A549 treated with ZK216348 at 1 μM for 4 hours (cell line): ENCODE measurements at places on chromosomes 4 and X. TPM values are rescaled to one million over a fixed set of nuclear protein-coding genes. Genes with fewer than 3 reads are reported as not detected.

Gene SPARCL1
- total RNA-seq = not detected in 5 replicates

Gene NKX3-2
- 0.09 to 0.18 TPM (median 0.12 TPM) in 5 replicates for total RNA-seq

Gene TLR3
- total RNA-seq = 0.15 to 0.72 TPM (median 0.39 TPM) in 5 replicates

Gene RNF212
- 1.5 to 2.5 TPM (median 1.7 TPM) in 5 replicates for total RNA-seq

Gene FAM114A1
- 20.1 to 43.9 TPM (median 34.9 TPM) in 5 replicates for total RNA-seq

Gene DDX53
- total RNA-seq = not detected in 5 replicates
